Activated CD8-positive, alpha-beta memory T cell treated with anti-CD3 and anti-CD28 coated beads for 24 hours (primary cell): ENCODE measurements at places on chromosomes 1 and 21.

DNA sequence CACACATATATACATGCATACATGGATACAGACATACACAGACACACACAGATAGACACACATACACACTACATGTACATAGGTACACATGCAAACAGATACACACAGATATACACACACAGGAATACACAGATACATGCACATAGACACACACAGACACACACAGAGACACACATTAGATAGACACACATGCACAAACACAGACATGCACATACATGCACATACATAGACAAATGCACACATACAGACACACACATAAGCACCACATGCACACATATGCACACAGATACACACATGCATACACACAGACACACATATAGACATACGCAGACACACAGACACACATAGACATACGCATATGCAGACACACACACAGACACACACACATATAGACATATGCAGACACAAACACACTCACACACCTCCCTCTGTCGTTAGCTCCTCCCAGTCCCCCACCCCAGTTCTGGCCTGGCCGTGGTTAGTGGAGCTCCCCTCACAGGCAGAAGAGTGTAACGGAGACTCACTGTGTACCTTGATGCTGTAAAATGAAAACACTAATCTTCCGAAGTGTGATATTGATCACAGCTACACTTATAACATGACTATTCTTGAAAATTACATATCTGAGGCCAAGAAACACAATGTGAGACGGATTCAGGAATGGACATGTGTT is 7.6 kb downstream of the UBASH3A start:
- no peak for DNase-seq

DNA sequence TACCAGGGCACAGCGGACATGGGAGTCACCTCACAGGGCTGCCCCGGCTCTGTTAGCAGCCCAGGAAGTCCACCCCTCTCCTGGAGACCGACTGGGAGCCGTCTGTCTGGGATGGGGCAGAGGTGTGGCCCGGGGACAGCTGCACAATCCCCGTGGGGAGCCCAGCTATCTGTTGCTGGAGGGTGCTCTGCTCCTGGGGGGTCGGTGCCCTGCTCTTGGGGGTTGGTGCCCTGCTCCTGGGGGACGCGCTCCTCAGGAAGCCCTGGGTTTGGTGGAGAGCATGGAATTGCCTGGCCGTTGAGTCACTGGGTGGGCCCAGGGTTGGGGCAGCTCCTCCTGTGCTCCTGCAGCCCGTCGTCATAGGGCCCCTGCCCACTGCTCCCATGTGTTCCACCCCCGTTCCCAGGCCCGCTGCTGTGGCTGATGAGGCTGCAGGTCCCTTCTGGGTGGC is 39.3 kb downstream of the AGPAT3 start:
- no peak for DNase-seq

- peak; percentile 55 for DNase-seq
Measured at GRCh38 chr1:210394281-210394821, 65.6 kb downstream of the HHAT start.

DNA sequence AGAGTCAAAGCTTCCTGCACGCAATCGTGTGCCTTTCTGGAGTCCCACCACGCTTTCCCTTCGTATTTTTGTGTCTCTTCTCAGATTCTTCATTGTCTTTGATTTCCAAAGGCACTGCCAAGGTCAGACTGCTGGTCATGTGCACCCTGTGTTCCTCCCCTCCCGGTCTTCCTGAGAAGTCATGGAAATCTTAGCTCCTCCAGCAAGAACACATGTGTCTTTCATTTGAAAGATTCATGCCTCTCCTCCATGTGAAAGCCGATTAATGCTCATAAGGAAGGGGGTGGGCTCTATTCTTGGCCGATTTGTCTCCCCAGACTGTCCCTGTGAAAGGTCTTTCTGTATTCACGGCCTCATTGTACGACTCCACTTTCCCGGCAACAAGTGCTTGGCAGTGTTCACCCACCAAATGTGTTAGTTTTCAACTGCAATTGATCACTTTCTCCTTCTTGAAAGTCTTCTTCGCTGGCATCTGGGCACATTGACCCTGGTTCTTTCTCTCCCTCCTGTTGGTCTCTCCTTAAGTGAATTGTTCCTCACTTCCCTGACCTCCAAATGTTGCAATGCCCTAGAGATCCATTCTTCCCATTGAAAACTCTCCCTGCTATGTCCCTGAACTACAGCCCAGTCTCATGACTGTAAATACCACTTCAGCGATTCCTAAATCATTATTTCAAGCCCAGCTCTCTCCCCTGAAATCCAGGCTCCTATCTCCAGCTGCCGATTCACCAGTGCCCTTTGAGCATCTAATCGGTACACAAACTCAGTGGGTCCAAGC is 25.4 kb downstream of the MX2 start:
- DNase-seq, result no peak

DNA sequence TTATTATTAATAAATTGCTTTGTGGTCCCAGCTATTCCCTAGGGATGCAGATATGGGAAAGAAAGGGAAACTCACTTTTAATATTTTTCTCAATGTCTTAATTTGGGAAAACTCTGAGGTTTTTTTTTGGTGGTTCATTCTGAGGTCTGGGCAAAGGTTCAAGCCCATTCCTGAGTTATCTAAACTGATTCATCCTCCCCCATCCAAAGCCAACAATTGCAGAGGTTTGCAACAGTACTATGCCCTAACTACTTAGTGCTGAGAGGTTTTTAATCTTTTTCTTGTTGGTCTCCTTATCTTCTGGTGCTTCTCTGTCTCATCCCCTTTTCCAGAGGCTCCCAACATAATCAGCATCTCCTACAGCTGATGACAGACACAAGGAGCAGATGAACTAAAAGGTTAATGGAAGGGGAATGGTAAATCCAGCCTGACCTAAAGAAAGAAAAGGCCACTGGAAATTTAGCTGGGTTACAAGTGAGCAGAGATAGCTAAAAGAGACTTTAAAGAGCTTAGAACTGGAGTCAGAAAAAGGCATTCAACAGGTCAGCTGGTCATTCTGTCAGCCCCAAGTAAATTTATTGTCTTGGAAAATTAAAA is 390.4 kb downstream of the TGFB2 start:
- DNase-seq, result no peak

DNA sequence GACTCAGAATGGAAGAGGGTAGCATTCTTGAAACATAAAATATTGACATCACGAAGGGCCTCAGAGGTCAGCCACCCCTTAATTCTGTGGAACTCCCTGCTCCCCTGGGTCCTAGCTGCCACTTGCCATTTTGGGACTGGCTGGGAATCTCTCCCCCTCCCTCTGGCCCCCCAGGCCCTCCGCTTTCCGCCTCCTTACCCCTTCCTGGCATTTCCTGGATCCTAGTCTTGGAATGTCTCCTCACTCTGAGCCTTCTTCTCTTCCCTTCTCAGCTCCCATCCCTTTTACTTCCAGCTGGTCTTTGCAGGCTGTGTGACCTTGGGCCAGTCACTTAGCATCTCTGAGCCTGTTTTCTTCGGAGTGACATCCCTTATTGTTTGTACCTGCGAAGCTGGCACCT is 4.5 kb downstream of the PADI1 start:
- no peak for DNase-seq

DNA sequence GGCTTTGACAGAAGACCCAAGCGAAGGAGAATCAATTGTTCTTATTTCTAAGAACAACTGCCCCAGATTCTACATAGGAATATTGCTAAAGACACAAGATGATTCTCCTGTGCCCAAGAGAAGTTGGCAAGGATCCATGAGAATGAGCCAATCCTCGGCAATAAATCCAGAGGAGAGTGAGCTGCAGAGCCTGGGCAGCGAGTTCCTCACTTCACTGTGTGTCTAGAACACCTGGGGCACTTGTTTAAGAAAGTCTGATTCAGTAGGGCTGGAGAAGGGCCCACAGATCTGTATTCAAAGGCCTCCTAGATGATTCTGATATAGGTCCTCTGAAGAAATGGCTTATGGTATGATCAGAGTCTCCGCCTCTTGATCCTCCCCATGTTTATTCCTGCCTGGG is 31.8 kb downstream of the GADD45A start:
- DNase-seq, result no peak

DNA sequence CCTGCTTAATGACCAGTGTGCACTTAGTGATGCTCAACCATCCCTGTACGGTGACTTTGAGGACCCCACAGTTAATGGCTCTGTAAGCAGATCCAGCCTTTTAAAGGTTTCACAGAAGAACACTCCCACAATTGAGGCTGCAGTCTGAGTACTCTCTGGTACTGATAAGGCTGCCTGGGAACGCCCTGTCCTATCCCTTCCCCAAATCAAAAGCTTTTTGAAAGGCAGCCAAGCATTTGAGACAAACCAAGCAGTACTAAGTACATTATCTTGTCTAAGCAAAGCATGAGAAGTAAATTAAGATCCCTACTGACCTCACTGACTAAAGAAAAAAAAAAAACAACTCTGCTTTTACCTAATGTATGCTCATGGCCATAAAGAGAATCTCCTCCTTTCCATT is 60.7 kb downstream of the SH3GLB1 start:
- DNase-seq, result no peak

DNA sequence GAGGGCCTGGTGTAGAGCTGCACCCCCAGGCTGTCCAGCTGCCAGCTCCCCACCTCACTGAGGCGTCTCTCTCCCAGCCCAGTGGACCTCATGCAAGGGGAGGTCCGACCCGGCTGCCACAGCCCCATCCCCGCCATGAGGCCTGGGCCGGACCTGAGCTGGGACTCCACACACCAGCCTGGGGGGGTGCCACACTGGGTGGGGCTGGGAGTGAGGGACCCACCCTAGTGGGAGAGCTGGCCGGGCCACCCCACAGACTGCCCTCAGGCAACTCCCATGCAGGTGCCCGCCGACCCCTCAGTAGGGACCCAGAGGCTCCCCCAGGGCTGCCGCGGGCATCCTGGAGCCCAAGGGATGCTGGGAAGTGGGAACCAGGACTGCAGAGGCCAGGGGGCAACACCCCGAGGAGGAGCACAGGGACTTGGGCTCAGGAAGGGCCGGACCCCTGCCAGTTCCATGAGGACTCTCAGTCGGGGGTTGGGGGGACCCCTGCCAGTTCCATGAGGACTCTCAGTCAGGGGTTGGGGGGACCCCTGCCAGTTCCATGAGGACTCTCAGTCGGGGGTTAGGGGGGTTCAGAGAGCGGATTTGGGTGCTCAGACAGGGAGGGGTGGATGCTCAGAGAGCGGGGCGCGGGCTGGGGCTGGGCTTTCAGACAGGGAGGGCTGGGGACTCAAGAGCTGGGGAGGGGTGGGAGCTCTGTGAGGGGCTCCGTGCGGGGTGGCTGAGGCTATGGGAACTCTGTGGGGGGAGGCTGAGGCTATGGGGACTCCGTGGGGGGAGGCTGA is 1.2 kb upstream of the RNF223 start:
- DNase-seq, result peak; percentile 58

DNA sequence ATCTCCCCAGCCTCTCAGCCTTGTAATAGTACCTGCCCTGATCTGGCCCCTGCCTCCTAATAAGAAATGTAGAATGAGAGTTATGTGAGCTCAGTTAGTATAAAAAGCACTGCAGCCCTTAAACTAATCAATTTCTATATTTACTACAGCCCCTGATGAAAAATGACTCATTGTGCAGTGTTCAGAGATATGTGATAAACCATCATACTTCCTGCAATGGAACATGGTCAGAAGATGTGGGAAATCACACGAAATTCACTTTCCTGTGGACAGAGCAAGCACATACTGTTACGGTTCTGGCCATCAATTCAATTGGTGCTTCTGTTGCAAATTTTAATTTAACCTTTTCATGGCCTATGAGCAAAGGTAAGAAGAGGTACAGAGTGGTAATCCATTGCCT is 176.8 kb upstream of the PDE4B start:
- DNase-seq, result no peak

DNA sequence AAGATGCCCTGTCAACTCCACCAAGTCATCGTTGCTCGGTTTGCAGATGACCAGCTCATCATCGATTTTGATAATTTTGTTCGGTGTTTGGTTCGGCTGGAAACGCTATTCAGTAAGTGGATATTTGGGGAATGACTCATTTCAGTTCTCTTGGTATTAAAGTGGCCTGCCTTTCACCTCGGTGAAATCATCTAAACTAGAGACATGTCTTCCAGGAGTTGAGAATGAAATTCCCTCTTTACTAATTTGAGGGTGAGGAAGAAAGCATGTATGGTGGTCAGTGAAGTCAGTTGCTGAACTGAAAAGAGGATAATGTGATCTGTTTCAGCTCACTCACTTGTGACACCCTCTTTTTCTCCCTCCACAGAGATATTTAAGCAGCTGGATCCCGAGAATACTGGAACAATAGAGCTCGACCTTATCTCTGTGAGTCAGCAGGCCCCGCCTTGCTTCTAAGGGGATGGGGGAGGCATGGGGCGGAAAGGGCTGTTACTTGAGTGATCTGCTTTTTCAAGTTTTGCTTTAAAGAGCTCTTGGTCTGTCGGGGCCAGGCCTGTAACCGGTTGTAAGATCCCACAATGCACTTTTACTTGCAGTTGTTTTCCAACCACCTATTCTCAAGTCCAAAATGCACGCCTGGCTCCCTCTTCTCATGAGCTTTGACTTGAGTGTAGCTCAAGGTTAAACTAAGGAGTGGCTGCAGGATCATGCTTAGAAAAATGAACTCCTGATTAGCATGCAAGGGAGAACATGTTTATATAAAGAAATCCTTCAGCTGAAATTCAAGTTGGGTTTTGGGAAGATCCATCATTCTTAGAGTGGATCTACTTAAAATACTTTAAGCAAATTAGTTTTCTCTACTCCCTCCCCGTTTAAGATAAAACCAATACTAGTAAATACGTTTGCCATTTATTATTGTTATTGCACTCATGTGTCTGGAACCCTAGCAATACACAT is 59.8 kb downstream of the CAPN2 start:
- peak; percentile 49 for DNase-seq

DNA sequence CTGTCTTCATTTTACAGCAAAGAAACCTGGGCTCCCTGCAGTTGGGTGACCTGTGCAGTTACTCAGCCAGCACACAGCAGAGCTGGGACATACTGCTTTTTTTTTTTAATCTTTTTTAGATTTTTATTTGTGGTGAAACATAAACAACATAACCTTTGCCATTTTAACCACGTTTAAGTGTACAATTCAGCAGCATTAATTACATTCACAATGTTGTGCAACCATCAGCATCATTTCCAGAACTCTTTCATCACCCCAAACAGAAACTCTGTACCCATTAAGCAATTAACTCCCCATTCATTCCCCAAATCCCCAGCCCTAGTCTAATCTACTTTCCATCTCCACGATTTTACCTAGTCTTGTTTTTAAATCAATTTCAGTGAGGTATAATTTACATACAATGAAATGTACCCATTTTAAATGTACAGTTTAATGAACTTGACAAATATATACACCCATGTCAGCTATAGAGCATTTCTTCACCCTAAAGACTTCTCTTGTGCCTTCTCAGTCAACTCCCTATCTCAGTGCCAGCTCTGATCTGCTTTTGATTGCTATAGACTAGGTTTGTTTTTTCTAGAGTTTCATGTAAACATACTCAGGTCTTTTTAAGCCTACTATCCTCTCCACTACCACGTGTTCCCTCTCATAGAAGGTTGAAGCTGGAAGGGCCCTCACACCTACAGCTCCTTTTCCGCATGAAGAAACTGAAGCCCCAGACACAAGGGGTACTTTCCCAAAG is 37.8 kb upstream of the C8B start:
- DNase-seq, result no peak

GRCh38 chr1:247295746-247296145 is 35.9 kb downstream of the ZNF496 start:
- DNase-seq, result no peak

- DNase-seq, result peak; percentile 67
Measured at GRCh38 chr1:101237229-101237837, 514 bp downstream of the S1PR1 start.

GRCh38 chr1:107479865-107480350 is 339.1 kb downstream of the NTNG1 start:
- no peak for DNase-seq
